Vein endothelial cell (primary cell): ENCODE measurements at places on chromosomes 12 and 14. TPM values are rescaled to one million over a fixed set of nuclear protein-coding genes. Genes with fewer than 3 reads are reported as not detected.

P3H3 gene
- 43.7 and 58.1 TPM in 2 replicates for total RNA-seq

CCDC175 gene
- total RNA-seq, result not detected in 2 replicates

GLI1 gene
- not detected in 2 replicates for total RNA-seq

GZMH gene
- not detected in 2 replicates for total RNA-seq

CPSF6 gene
- total RNA-seq, result 33.0 and 35.2 TPM in 2 replicates

TAS2R14 gene
- total RNA-seq, result 2.3 and 4.0 TPM in 2 replicates

MYF6 gene
- total RNA-seq, result not detected in 2 replicates

AKT1 gene
- 219 and 221 TPM in 2 replicates for total RNA-seq

ACRBP gene
- total RNA-seq, result 0.57 and 1.6 TPM in 2 replicates

DHRS2 gene
- total RNA-seq, result 0.38 TPM in 1 of 2 replicates, not detected in the other

RTL1 gene
- not detected in 2 replicates for total RNA-seq

PLEKHD1 gene
- not detected in 2 replicates for total RNA-seq

KIF21A gene
- total RNA-seq, result 9.8 and 12.8 TPM in 2 replicates

KCNK13 gene
- under 0.01 and 0.38 TPM in 2 replicates for total RNA-seq

OTX2 gene
- not detected in 2 replicates for total RNA-seq

LBHD2 gene
- total RNA-seq, result not detected in 2 replicates

TMEM179 gene
- 0.65 TPM in 1 of 2 replicates, not detected in the other for total RNA-seq

VPS37B gene
- 34.9 and 39.2 TPM in 2 replicates for total RNA-seq

OLR1 gene
- total RNA-seq, result not detected in 2 replicates

GLS2 gene
- total RNA-seq, result not detected in 2 replicates

HOTAIR gene
- total RNA-seq, result under 0.01 TPM in 1 of 2 replicates, not detected in the other

EML5 gene
- under 0.01 and 0.10 TPM in 2 replicates for total RNA-seq

ERP27 gene
- total RNA-seq, result 0.33 and 1.3 TPM in 2 replicates
